Activated CD8-positive, alpha-beta memory T cell treated with anti-CD3 and anti-CD28 coated beads, Interleukin-2, amount 50 U/mL, for 48 hours (primary cell): ENCODE measurements at places on chromosomes 7 and 10.
A peak's percentile ranks its signal among the peaks of the same experiment; 100 is the strongest.

- peak; percentile 29 for DNase-seq
Observed at GRCh38 chr7:155992974-155993373, 180.7 kb upstream of the SHH start.

DNA sequence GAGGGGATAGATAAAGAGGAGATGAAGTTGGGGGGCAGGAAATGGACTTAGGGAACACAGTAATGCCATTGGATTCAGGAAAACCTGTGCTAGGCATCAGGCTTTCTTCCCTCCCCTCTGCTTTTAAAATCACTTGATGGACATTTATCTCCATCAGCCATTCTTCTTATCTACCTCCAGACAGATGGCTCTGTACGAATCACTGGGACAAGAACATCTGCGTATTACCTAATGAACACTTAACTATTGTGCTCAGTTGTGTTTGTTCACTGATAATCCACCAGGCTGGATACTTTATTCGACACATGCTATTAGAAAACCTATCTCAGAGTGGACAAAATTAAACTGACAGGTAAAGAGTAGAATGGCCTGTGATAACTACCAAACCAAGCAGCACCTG, 40.0 kb downstream of the TNKS2 start:
- no peak for DNase-seq

GRCh38 chr7:21640105-21640504, 97.3 kb downstream of the DNAH11 start:
- DNase-seq = no peak

GRCh38 chr7:128458956-128459355, 3.3 kb downstream of the HILPDA start:
- no peak for DNase-seq

DNA sequence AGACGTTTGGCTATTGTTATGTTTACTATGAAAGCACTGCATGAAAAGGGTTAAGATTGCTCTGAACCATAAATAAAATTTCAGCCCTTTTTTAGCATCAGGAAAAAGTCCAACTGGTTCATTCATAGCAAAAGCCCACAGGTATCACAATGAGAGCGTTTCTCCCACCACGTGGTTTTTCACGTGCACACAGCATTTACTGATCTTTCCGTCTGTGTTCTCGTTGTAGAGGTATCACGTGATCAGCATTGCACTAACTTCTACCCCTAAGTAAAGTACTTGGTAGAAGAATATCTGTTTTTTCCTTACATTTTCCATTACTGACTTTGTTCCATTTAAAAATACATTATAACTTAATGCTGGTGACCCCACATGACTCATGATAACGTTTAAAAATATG, 17.8 kb upstream of the CCDC3 start:
- no peak for DNase-seq

DNA sequence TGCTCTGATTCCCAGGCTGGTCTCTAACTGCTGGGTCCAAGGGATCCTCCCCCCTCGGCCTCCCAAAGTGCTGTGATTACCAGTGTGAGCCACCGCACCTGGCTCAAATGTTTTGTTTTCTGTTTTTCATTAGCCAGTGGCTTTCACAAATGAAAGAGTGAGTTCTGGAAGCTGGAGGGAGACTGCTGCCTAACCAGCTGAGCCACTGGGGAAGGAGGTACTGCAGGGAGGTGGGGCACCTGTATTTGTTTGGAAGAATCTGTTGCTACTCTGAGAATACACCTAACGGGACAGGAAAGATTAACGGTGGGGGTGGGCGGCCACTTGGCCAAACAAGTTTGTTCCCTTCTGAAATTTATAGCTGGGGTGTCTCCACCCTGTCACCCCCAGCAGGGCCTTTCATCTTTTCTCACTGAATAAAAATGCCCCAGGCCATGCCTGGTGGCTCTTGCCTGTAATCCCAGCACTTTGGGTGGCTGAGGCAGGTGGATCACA, 4.7 kb downstream of the STOX1 start:
- no peak for DNase-seq

DNA sequence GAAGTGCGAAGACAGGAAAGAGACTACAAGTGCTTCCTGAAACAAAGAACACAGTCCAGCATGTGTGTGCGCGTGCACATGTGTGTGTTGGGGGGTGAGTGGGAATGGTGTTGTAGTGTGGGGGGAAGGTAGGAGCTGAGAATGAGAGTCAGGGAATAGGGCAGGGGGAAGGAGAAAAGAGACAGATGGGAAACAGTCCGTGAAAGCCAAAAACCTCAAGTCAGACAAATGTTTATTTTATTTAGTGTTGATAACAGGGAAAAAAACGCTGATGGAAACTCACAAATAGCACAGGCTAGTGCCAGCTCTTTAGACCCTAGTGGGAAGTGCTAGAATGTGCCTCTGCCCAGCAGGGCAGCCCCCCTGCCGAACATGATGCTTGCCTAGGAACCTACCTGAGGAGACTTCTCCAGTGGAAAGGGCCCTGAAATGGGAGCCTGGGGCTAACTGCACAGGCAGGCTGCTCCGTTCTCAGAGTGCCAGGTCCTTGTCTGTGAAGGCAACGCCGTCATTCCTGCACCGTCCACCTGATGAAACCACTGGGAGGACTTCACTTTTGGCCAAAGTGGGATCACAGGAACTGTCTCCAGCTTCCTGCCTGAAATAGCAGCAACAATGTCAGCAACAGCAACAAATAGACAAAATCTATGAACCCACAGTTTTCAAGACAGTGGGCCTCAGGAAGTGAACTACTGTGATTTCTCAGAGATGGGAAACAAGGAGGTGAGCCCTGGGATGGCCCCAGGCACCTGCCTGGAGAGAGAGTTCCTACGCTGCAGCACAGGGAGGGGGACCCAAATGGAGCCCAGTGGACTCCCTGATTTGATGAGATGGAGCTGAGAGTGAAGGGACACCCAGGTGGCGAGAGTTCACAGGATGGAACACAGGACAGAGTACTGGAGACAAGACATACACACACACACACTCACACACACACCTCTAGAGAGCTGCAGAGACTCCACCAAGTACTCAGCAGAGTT, 379.7 kb downstream of the RPS24 start:
- DNase-seq = no peak

DNA sequence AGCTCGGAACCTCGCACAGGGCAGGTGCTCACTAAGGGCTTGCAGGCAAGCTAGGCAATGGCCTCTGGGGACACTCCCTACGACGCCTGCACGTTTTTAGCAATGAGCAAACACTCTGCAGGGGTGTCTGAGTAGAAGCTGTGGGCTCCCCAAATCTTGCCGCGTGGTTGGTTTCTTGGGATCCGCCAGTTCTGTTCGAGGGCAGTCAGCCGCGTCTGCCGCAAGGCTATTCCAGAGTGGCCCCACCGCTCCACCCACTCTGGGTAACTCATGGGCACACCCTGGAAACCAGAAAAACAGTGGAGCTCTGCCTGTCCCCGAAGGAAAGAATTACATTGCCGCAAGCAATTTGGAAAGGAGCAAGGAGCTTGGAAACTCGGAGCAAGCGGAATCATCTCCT, 189.3 kb upstream of the LYZL2 start:
- DNase-seq = no peak

DNA sequence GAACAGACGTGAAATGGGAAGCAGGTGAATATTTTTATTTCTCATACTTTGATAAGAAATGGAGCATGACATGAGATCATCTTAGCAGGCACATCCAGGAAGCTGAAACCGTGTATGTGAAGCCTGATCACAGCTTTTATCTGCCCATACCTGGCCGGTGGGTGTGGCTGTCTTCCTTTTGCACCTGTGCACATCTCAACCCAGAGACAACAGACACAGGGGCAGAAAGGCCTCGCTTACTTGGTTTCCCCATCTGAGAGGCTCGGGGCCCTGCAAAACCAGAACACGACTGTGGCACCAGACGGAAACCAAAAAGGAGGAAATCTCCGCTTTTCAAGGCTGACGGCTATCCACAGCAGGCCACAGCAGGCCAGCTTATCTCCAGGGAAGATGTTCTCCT, 116.4 kb downstream of the TCERG1L start:
- DNase-seq = no peak

DNA sequence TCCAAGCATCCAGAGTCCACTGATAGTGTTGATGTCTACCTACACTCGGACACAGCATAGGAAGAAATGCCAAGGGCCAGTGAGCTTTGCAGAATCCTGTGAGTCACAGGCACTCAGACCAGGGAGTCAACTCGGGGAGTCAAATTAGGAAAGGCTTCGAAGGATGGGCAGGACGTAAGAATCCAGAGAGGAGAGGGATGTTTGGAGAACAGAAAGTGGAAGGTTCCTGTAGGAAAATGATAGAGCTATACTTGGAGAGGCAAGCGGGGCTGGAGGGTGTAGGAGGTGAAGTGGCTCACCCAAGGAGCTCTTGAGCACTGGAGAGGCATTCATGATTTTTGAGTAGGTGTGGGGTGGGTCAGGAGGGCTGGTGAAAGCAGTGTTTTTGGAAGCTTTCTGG, 3.0 kb downstream of the ZYX start:
- DNase-seq = no peak

GRCh38 chr7:6613706-6614105, 1.7 kb upstream of the ZNF853 start:
- DNase-seq = no peak

DNA sequence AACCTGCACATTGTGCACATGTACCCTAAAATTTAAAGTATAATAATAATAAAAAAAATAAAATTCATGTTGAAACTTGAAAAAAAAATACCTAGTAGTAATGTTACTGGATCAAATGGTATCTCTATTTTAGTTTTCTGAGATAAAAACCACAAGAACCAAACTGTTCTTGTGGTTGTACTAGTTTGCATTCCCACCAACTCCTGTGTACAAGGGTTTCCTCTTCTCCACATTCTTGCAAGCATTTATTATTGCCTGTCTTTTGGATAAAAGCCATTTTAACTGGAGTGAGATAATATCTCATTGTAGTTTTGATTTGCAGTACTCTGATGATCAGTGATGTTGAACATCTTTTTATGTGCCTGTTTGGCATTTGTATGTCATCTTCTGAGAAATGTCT, 177.7 kb downstream of the KIF20B start:
- no peak for DNase-seq

- DNase-seq = no peak
Observed at GRCh38 chr7:87968021-87968420, 34.0 kb downstream of the ADAM22 start.

- DNase-seq = no peak
Observed at GRCh38 chr7:169276-170172, 22.8 kb upstream of the FAM20C start.

DNA sequence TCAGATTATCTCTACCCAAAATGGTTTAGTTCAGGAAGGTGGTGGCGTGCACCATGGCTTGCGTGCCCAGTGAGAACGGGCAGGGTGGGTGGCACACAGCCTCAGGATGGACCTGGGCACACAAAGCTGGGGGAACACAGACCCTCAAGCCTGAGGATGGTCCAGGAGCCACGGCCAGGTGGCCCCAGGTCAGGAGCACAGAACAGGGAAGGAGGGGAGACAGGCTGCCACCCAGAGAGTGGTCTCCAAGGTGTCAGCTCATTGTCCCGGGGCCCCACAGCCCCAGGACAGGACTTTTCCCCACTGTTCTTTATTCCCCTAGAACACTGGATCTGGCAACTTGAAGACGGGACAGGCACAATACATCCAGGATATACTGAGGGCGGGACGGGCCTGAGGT, 75.6 kb upstream of the MGMT start:
- DNase-seq = no peak

DNA sequence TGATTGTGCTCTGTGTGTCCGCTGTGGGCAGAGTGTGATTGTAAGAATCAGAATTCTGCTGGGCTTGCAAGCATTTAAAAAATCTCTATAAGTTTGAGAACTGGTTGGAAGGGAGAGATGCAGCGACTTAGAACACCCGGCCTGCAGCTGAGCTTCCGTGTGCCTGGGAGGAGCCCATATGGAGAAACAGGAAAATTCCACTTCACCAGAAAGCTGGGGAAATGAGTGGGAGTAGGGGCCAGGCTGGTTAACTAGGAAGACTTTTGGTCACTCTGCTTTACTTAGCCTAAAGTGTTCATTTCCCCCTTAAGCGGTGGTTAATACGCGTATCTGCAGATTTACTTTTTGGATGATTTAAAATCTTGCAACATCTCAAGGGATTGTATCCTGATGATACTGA, 72.2 kb downstream of the TCF7L2 start:
- no peak for DNase-seq

- no peak for DNase-seq
Observed at GRCh38 chr10:20648263-20648874, 248.7 kb downstream of the NEBL start.

- no peak for DNase-seq
Observed at GRCh38 chr7:129845972-129846327, 106.8 kb downstream of the UBE2H start.

DNA sequence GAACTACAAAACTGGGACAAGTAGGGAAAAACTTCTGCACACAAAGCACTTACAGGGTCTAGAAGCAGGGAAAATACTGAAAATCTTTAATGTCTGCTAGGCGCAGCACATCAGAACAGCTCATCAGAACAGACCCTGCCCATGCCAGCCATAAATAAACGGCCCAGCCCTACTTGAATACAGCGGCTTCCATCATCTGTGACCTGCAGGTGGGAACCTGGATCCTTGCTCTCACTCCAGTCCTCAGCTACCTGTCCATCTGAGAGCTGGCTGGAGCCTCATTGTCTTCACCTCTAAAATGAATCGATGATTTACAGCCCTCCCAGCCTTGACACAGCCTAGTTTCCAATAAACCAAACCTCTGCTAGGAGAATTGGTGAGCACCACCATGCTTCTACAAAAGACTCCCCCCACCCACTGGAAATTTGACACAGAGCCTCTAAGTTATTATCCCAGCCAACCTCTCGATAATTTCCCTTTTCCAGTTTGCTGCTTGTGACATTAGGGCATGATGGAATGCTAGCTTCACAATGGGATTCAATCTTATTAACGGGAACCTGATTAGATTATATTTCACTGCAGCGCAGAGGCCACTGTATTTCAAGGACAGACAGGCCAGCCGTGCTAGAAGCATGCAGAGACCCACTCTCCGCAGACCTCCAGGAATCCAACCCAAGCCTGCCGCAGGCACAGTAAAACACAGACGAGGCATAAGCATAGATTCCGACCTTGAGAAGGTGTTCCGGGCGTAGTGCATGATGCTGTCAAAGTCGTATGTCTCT, 61.6 kb upstream of the OPALIN start:
- DNase-seq = no peak

- DNase-seq = no peak
Observed at GRCh38 chr7:15314922-15315321, 246.9 kb downstream of the AGMO start.

GRCh38 chr7:6453734-6454133, 6.0 kb upstream of the DAGLB start:
- DNase-seq = no peak

- no peak for DNase-seq
Observed at GRCh38 chr7:154729056-154729455, 273.9 kb downstream of the PAXIP1 start.
